ENCODE measurements at places on chromosomes 7 and 10.

DNA sequence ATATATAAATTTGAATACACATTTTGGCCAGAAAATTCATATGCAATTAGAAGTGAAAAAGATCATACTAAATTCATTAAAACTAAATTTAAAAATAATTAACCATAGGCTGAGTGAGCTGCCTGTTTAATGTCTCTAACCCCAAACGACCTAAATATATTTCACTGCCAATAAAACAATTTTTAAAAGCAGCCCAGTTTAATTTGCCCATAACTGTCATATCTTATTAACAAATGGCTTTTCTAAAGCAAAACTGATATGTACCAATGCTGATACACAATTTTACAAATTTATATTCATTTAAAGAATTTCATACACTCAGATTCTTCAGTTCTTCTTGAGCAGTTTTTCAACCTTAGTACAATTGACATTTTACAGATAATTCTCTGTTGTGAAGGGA is 99.9 kb downstream of the CACNA2D1 start:
- no peak for DNase-seq

DNA sequence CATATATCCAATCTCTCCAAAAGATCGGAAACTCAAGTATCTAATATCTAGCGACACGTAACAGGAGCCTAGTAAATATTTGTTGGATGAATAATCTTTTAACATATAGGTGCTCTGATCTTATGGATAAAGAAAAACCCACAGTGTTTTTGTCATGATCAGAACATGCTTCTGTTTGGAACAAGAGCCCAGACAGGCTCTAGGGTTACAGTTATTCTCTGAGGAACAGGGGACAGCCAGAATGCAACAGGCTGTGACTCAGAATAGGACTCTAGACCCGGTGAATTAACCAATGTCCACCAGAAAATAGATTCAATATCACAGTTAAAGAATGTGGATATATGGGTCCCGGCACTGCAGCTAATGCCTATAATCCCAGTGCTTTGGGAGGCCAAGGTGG is 296.1 kb upstream of the FZD8 start:
- DNase-seq = no peak

- no peak for DNase-seq
These were observed 31.3 kb downstream of the RABGEF1 start for GRCh38 chr7:66771795-66772194.

DNA sequence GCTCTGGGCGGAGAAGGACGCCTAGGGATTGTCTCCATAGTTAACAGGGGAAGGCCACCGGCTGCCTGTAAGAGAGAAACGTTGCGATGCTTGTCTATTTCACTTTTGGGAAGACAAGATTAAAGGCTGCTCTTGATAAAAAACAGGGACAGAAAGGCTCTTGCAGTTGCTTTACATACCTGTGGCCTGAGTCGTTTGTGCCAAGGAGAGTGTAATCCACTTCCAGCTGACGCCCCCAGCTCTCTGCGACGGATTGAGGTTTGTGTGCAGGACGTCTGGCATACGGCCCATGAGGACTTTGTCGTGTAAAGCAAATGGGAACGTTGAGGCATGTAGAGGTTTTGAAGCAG is 1.1 kb downstream of the MAP3K8 start:
- DNase-seq = no peak

GRCh38 chr7:55073051-55073511 is 54.3 kb downstream of the EGFR start:
- DNase-seq = peak; percentile 61

DNA sequence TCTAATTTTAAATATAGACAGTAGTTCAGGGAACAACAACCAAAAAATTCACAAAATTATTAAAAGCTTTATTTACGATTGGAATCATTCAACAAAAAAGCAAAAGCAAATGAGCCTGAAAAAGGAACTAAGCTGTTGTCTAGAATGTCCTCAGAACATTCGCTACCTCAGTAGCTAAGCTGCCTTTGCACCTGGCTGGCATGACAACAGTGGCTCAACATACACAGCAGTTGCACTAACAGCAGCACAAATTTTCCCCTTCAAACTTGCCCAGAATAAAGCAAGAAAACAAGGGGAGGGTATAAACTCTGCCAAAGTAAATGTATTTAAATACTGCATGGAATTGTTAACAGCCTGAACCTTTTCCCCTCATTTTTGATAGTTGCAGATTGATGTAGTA is 70.4 kb upstream of the GRID1 start:
- no peak for DNase-seq

DNA sequence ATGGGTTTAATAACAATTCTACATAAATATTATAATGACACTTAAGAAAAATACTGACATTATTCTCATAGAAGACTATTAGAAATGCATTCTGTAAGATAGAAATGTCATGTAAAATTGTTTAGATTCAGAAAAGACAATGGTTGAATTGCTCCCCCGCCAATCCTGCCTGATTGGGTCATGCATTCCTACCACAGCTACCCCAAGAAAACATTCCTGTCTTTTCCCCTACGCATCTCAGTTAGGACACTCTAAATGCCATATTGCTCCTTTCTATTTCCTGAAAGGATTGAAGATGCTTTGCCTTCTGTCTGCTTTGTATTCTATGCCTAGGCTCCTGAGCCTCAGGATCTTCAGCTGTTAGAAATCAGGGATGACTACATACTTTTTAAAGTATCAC is 109.4 kb downstream of the DGKB start:
- DNase-seq = no peak

DNA sequence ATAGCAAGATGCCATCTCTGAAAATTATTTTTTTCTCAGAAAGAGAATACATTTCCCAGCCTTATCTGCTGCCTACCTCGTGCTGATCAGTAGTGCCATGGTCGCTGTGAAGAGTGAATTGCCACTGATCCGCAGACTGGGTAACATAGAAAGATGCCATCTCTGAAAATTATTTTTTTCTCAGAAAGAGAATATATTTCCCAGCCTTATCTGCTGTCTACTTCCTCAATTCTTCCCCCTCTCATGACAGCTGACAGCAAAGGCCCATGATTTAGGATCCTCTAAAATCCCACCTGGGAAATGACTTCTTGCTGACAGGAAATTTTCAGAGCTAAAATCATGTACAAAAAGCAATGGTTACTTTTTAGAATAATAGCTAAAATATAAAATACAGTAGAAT is 92.5 kb upstream of the AHR start:
- no peak for DNase-seq

GRCh38 chr10:3477683-3478082 is 305.1 kb upstream of the PITRM1 start:
- no peak for DNase-seq

GRCh38 chr10:75400163-75400770 is 1.3 kb downstream of the ZNF503 start:
- DNase-seq = no peak

GRCh38 chr10:94116848-94117247 is 123.1 kb downstream of the PLCE1 start:
- DNase-seq = peak; percentile 62

DNA sequence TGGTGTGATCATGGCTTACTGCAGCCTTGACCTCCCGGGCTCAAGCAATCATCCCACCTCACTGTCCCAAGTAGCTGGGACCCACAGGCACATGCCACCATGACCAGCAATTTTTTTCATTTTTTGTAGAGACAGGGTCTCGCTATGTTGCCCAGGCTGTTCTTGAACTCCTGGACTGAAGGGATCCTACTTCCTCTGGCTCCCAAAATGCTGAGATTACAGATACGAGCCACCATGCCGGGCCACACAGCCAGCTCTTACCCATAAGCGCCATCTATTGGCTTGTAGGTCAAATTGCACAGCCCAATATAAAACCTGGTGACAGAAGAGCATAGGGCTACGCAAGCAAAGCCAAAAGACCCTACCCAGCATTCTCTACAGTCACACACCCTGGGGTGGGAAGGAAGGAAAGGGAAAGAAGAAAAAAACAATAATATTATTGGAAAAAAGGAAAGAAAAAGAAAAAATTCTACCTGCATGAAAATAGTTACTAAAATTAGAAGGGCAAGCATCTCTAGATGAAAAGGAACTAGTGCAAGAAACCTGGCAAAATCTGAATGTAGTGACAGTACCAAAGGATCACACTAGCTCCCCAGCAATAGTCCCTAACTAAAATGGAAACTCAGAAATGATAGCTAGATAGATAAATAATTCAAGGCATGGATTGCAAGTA is 29.4 kb upstream of the AMPH start:
- peak; percentile 43 for DNase-seq

DNA sequence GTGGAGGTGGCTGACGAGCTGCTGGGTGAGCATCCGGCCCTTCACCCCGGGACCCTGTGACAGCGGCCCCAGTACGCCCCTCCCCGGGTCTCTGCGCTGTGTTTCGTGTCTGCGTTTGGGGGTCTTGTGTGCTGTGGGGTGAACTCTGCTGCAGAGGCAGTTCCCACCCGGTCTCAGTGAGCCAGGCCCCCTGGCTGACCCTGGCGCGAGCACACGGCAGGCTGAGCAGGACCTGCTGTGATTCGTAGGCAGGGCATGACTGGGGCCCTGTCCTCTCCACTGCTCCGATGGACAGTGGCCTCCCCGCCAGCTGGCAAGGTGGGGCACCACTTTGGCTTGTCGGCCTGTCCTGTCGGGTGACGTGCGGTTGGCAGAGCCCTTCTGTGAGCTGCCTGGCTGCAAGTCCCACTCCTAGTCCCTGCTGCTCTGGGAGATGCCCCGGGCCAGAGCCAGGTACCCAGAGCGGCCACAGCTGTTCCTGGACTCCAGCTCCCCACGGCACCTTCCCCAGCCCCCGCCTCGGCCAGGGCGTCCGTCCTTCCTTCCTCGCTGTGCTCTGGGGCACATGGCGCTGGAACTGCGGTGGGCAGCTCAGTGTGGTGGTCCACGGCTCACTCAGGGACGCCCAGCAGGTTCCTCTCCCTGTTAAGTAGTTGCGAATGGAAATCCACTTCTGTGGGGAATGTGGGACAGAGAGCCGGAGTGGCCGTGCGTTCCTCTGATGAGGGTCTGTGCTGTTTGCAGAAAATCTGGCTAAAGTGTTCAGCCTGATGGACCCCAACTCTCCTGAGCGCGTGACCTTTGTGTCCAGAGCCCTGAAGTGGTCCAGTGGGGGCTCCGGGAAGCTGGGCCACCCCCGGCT is 10.5 kb downstream of the GET4 start:
- no peak for DNase-seq

GRCh38 chr7:66921918-66922486 is 977 bp downstream of the TMEM248 start:
- no peak for DNase-seq
